ENCODE measurements at places on chromosomes 16 and 17.

GRCh38 chr16:71727551-71728324, 3.2 kb upstream of the PHLPP2 start:
- no peak for DNase-seq

- no peak for DNase-seq
Observed at GRCh38 chr16:27048316-27048715, 18.4 kb upstream of the C16orf82 start.

GRCh38 chr17:55496094-55496881, 15.0 kb downstream of the SMIM36 start:
- no peak for DNase-seq

- DNase-seq = no peak
Observed at GRCh38 chr16:3198334-3199072, 10.5 kb downstream of the OR1F1 start.

DNA sequence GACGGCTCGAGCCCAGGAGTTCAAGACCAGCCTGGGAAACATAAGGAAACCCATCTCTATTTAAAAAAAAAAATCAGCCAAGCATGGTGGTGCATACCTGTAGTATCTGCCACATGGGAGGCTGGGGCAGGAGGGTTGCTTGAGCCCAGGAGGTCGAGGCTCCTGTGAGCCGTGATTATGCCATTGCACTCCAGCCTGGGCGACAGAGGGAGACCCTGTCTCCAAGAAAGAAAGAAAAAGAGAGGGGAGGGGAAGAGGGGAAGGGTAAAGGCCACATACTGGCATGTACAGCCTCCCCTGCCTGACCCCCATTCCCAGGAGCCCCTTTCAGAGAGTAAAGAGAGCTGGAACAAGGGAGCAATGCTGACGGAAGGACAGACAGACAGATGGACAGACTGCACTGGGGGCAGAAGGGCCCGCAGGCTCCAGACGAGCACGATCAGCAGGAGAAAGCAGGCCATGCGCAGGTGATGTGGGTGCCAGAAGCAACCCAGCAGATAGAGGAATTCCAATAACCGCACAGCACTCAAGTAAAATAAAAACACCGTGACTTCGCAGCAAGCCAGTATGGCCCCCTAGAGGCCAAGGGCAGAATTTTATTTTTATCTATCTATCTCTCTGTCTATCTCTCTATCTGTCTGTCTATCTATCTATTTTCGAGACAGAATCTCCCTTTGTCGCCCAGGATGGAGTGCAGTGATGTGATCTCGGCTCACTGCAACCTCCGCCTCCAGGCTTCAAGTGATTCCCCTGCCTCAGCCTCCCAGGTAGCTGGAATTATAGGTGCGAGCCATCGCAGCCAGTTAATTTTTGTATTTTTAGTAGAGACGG, 27.1 kb upstream of the SNN start:
- DNase-seq = peak; percentile 48

- no peak for DNase-seq
Observed at GRCh38 chr17:31654936-31655335, 204.1 kb downstream of the COPRS start.

DNA sequence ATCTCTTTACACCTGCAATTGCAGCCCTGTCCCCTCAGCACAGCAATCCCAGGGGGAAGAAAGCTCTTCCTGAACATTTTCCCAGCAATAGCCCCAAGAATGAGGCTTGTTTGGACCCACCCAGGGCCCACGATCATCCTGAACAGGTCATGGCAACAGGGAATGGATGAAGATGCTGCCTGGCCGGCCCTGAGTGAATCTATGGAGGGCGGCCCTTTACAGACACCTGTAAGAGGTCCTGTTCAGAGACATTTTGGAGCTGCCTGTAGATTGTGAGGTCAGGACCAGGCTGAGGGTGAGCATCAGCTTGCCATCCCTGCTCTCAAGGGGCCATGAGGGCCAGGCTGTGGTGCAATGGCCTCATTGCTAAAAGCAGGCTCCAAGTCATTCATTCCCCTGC, 69.1 kb downstream of the COG7 start:
- DNase-seq = no peak

GRCh38 chr16:50371936-50372595, 3.3 kb upstream of the BRD7 start:
- no peak for DNase-seq

DNA sequence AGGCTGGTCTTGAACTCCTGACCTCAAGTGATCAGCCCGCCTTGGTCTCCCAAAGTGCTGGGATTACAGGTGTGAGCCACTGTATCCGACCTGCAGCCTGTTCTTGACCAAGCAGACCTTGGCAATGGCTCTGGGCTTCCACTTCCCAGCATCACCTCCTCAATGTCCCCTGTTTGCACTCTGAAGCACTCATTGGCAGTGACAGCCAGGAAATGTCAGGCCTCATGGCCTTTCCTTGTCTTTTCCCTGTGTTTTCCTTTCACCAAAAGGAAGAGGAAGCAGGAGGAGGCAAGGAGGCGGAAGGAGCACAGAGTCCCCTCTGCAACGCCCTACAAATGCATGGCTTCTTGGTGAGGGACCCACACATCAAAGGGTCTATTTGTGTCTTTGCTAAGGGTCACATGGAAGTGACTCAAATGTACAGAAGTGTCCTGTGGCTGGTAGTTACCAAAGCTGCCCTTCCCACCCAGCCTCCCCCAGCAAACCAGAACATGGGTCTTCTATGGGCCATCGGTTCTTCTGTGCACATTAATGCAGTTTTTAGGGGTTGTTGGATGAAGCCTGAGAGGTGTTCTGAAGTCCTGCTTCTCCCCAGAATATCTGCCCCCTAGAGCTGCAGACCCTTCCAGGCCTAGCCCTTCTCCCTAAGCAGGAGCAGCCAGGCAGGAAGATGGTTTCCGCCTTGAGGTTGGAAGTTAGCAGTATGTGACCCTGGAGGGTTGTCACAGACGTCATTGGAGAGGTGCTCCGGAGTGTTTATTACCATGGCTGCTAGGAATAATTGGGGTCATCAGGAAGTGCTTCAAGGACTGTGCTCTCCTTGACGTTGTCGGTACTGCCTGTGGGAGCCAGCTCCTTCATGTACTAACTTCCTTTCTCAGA, 60.8 kb downstream of the WIPI1 start:
- DNase-seq = no peak

DNA sequence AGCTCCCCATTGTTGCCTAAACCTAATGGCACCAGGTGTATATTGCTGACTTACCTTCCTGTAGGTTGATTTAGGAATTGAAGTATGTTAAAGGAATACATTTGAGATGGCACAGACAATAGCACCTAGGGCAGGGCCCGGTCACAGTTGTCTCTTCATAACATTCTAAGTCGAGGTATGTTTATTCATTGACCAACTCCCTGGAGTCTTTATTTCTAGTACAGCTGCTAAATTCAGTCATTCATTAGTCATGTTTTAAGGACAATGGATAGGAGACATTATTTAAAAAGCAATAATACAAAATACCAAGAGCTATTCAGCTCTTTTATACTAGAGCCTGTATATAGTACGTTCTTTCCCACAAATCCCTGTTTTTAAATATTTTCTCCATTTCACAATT, 369.5 kb upstream of the HSBP1 start:
- DNase-seq = no peak

DNA sequence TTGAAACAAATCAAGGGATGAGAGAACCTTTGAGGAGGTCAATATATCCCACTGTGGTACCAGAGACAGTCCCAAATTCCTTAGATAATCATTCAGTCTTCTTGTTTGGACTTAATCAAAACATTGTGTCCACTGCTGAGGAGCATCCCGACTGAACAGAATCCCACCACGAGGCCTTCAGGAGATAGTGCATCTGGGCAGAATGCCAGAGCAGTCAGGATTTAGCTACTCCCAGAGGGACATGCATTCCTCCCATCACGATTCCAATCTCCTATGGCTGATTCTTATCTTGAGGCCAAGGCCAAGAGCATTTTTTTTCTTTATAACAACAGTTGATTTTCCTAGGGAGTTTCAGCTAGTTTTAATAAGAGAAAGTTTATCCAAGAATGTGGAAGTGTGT, 87.4 kb upstream of the COX10 start:
- DNase-seq = no peak

GRCh38 chr16:23504453-23505179, 5.7 kb downstream of the GGA2 start:
- no peak for DNase-seq

All from cerebellar nuclear complex (tissue), 1 donor.